ENCODE measurements at places on chromosomes 7 and 10.

GRCh38 chr7:100896732-100897608 is 1.3 kb upstream of the ACHE start:
- DNase-seq = peak; percentile 52

GRCh38 chr7:6136475-6136874 is 105.3 kb downstream of the ANKRD61 start:
- DNase-seq = no peak

GRCh38 chr7:26147030-26147429 is 5.0 kb upstream of the NFE2L3 start:
- no peak for DNase-seq

DNA sequence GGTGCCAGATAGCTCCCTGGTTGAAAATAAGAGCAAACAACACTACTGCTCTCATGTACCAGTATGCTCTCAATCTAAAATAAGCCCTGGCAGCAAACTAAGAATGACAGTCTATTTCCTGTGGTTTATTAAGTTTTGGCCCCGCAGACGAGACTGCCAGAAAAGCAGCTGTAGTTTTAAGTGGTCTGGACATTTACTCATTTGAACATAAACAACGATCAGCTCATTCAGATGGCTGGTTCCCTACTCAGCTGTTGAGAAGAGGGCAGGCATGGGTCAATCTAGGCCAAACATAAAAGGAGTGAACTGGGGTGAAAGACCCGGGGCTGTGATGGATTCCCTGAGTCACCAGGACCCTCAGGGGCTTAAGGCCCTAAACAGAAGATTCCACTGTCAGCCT is 4.5 kb downstream of the TRIL start:
- DNase-seq = no peak

DNA sequence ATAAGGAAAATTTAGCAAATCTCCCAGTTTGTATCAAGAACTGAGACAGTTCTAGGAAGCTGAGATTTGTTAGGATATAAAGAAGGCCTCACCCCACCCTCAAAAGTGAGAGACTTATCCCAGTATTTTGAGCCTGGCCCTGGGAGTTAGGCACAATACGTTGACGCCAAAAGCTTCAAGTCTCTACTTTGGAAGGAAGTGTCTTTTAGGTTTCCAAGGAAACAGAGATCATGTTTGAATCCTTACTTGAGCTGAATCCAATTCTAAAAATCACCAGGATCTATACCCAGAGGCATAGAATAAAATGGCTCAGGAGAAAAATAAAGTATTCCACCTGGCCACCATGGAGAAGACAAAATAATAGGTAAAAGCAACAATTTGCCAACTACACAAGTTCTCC is 115.9 kb upstream of the NRG3 start:
- no peak for DNase-seq

GRCh38 chr7:136868496-136869000 is at the start of gene CHRM2:
Gene CHRM2, plus strand, starts transcription at chr7:136868652. Its CDS starts 146,214 bp downstream, at chr7:137014866.
- no peak for DNase-seq

DNA sequence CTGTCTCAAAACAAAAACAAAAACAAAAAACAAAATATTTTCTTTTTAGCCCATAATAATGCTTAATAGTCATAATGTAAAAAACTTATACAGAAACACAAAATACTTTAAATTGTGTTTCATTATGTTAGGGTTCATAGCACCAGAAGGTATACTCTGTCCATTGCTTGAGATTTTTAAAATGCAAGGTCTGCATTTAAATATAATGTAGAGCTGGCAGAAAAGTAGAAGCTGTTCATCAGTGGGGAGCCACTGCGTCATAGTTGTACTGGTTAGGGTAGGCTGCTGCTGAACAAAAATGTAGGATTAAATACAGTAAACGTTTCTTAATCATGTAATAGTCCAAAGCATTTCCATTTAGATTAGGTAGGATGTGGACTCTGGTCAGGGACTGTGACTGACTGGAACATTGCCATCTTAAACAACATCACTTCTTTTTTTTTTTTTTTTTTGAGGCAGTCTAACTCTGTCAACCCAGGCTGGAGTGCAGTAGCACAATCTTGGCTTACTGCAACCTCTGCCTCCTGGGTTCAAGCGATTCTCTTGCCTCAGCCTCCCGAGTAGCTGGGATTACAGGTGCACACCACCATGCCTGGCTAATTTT is 85.2 kb downstream of the ANKIB1 start:
- no peak for DNase-seq

DNA sequence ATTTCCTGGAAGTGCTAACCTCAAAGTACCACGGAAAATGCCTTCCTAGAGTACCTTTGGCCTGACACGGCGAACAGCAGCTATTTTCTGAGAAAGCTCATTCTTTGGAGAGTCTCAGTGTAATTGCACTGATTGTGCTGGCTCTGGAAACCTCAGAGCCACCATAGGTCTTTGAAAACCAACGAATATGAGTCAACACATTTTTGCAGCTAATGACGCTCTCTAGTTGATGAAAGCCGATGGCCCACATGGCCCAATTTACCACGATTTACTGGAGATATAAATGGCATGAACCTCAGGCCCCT is 187.1 kb downstream of the ADARB2 start:
- DNase-seq = no peak

Measured in T follicular helper cell (primary cell).